ENCODE measurements at places on chromosomes 7 and 10.

DNA sequence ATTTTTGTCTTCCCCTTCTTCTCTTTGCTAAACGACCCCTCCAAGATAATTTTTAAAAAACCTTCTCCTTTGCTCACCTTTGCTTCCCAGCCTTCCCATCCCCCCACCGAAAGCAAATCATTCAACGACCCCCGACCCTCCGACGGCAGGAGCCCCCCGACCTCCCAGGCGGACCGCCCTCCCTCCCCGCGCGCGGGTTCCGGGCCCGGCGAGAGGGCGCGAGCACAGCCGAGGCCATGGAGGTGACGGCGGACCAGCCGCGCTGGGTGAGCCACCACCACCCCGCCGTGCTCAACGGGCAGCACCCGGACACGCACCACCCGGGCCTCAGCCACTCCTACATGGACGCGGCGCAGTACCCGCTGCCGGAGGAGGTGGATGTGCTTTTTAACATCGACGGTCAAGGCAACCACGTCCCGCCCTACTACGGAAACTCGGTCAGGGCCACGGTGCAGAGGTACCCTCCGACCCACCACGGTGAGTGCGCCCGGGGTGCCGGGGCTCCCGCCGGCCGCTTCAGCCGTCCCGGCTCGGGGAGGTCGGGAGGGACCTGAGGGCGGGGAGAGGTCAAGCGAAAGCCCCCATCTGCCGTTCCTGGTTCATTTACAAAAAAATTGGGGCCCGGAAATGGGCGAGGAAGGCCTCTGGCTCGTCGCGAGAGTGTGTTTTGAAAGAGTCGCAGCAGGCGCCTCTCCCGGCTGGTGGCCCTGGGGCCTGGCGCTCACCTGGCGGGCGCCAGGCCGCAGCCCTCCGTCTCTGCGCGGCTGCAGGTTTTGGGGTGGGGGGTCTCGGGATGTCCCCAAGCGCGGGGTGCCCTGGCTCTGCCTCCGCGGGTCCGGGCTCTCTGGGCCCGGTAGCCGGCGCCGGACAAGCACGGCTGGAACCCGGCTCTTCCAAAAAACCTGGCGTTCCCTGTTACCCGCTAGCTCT lies 1.2 kb downstream of the GATA3 start:
- peak; percentile 29 for DNase-seq

DNA sequence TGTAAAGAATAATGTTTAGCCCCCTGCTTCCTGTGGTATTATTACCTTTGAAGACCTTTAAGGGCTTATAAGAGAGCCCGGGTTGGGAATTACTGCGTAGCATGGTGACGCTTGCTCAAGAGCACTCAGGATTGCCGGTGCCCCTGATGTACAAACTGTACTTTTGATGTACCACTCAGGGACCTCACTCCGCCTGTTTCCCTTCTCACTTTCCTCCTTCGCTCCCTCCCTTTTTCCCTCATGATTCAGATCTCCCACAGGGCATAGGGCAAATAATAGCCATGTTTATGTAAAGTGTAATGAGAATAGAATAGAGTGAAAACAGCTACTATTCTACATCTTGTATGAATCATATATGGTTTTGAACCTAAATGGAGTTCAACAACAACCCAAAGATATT lies 77.8 kb upstream of the PDCD4 start:
- DNase-seq: no peak

- DNase-seq: no peak
Observed at GRCh38 chr10:31596765-31597164, 277.7 kb downstream of the ZEB1 start.

DNA sequence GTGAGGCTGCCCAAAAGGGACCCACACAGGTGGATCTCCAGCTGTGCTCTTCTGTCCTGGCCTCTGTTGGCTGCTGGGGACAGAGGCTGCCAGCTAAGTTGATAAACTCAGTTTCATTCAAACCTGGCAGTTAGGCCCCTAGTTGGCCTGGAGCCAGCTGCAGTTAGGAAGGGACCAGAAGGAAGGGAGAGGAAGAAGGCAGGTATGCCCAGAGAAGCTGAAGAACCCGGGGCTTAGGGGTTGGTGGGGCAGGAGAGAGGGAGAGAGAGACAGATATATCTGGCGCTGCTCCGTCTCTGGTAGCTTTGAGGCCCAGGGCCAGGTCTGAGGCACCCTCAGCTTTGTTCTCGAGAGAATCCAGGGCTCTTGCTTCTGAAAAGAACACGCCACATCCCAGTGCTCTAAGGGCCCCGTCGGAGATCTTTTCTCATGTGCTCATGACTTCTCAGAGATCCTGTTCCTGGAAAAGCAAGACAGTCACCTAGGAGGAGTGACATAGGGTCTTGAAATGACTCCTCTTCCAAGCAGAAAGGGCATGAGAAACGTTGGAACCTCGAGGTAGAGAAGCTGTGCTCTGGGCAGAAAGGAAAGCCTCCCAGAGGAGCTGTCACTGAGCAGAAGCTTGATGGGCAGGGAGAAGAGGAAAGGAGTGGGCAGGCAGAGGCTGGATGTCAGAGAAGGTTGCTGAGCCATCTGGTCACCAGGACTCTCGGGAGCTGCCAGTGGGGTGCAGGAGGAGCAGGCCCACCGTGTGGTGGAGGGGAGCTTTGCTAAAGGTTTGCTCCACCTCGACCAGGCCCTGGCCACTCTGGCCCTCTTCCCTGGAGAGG lies 153.6 kb downstream of the ARHGAP21 start:
- DNase-seq: no peak

GRCh38 chr7:1942941-1943289 lies 272.8 kb downstream of the ELFN1 start:
- DNase-seq: no peak

- no peak for DNase-seq
Observed at GRCh38 chr7:55310287-55311025, 54.7 kb upstream of the LANCL2 start.

GRCh38 chr10:70456164-70456563 lies 14.7 kb upstream of the NODAL start:
- no peak for DNase-seq

GRCh38 chr7:139855498-139856270 lies 26.6 kb downstream of the TBXAS1 start:
- DNase-seq: no peak
